ENCODE measurements at places on chromosomes 2 and 18.
A peak's percentile ranks its signal among the peaks of the same experiment; 100 is the strongest.

- DNase-seq = no peak
Measured at GRCh38 chr2:153823880-153824279, 47.8 kb upstream of the GALNT13 start.

DNA sequence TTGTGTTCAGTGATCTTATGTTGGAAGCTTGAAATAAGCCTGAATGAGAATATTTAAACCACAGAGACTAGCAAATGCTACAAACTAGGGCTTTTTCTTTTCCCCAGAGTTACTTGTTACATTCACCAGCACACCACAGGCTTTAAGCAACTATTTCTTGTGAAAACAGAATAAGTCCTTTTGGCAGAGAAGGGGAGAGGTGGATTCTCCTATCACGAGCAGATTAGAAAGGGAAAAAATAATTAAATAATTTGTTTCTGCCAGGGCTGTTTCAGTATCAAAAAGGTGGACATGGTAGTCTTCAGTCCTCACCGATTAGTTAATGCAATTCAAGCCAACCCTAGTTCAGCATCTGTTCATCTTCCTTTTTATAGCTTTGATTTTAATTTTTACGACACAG is 12.6 kb downstream of the IFIH1 start:
- no peak for DNase-seq

DNA sequence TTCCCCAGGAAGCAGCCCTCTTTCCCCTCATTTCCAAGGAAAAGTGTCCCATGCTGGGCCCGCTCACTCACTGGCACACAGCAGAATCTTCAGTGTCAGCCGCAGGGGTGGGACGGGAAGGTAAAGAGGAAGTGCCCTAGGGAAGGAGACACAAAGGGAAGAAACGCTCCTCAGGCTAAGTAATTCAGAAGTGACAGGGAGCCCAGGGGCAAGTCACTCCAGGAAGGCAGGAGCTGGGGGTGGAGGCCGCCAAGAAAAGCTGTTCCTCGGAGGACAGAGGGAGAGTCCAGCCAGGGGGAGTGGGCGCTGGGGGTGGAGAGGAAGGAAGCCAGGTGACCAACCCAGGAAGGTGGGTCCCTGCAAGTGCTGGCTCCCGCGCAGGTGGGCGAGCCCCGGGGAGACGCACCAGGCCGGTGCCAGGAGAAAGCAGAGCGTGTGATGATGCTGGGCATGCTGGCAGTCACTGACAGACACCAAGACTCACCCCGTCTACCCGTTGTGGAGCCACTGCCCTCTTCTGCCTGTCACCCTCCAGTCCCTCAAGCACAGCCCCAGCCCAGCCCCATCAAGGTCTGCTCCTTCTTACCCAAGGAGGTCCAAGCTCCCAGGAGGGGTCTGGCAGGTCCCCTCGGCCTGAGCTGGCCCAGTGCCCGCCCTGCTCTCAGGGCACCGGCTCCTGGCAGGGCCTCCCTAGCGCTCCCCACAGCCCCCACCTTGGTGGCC is 21.7 kb downstream of the HDAC4 start:
- no peak for DNase-seq

DNA sequence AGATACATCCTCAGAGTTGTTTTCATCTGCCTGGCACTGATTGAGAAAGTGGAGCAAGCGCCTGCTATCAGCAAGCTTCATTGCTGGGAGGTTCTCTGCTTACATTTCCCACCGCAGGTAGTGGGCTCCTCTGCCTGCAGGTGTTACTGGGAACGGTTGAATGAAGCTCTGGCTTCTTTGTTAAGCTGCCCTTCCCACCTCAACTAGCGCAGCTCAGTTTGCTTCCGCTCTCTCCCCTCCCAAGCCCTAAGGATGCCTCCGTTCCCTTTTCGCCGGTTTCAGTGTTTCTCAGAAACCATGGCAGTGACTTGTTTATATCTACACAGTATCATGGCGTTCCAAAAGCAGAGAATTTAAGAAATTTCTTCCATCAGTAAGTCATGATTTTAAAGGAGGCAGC is 72.2 kb upstream of the B3GNT7 start:
- DNase-seq = no peak

DNA sequence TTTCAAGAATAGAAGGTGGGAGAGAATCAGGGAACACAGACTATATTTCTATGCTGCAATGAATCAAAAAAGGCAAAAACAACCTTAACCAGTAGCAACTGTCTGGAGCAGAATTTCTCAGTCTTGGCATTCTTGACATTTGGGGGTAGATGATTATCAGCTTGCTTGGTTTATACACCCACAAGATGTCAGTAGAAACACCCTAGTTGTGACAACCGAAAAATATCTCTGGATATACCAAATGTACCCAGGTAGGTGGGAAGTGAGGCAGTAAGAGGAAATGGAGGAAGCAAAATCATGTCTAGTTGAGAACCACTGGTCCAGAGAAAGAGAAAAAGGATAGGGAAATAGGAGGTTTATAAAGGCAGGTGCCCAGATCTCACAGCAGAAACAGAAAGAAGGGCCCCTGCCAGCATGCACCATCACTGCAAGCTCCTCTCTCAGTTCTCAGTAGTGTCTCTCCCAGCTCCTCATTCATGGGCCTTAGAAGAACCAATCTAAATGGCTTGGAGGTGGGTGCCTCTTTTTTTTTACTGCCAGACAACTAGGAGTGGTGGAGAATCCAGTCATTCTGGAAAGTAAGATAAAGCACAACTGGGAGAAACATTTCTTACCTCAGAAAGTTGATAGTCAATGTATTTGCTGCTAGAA is 50.4 kb downstream of the MBD2 start:
- DNase-seq = no peak

GRCh38 chr2:63589148-63589958 is 590 bp downstream of the MDH1 start:
- DNase-seq = no peak

DNA sequence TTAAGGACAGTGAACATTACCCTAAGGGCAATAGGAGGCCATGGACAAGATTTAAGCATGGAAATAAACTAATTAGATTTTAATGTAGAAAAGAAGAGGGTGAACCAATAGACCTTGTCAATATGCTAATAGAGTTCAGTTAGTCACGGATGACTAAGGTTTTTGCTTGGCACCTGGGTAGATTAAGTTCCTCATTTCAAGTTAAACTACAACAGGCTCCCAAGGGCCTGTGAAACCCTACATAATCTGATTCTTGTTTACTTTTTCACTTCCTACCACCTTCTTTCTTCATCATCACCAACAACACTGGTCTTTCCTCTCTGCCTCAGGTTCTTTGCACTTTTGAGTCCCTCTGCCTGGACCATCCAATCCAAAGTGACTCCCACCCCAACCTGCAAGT is 14.8 kb downstream of the SP110 start:
- no peak for DNase-seq

GRCh38 chr2:131349021-131349420 is 14.9 kb downstream of the RAB6D start:
- no peak for DNase-seq

- no peak for DNase-seq
Measured at GRCh38 chr2:28178946-28179345, 213.7 kb upstream of the FOSL2 start.

GRCh38 chr2:27697660-27698059 is 34.0 kb downstream of the SLC4A1AP start:
- no peak for DNase-seq

- no peak for DNase-seq
Measured at GRCh38 chr2:203873921-203874631, 6.5 kb downstream of the CTLA4 start.

DNA sequence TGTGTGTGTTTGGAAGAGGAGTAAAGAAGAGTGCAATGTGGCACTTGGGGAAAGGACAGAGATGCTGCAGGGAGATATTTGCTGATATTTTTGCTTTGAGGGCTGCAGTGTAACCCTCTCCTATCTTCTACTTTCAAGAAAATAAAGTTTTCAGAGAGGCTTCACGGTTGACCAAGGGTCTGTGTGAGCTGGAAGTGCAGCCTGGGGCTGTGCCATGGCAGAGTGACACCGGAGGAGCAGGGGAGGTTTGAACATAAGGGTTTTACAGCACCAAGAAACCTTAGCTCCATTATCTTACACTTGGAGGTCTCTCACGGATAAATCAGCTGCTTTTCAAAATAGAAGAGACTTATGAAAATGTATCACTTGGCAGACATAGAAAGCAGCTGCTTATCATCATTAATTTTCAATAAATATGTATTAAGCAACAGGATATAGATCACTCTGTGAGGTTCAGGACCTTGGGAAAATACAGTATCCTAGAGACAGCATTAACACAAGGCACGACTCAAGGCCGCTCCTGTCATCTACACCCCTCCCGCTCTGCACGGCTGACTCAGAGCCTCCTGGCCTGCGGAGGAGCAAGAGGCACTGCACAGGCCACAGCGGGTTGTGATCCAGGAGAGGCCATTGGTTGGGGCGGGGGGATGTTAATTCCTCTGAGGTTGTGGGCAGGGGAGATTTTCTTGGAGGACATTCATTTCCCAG is 127.8 kb downstream of the COPS8 start:
- peak; percentile 86 for DNase-seq

DNA sequence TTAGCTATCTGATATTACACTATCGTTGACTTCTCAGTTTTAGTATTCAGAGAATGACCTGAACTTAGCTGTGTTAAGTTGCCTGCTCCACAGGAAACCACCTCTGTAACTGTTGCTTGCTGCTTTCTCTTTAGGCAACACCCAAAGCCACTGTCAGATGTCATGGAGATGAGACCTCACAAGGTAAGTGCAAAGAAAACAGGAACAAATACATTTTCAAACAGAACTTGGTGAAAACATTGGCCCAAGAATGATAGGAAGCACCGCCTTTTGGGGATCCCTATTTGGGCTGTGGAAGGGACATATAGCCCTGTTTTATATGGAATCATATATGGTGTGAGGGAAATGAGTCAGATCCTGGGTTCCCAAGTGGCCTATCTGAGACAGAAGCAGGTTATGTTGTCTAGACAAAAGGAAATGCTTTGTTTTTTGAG is 143.4 kb downstream of the UBE2E3 start:
- peak; percentile 64 for DNase-seq

- no peak for DNase-seq
Measured at GRCh38 chr2:24021122-24021998, 11.5 kb downstream of the MFSD2B start.

GRCh38 chr2:112340475-112341267 is 65.3 kb downstream of the ZC3H6 start:
- no peak for DNase-seq

DNA sequence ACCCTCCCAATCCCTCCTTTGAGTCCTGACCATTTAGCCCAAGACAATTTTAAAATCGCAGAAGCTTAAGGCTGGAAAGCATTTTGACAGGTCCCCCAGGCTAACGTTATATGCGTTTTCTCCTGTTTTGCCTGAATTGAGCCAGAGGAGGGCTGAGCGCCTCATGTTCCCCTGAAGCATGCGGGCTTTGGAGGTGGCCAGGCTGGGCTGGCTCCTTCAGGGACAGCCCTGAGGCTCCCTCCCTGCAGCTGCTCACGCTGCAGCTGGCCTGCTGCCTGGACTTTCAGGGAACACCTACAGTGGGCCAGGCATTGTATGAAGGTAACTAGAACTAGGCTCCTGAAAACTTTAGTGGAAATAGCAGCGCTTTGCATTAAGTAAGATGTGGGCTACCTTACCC is 179.2 kb downstream of the ACKR3 start:
- peak; percentile 17 for DNase-seq

- no peak for DNase-seq
Measured at GRCh38 chr2:66080127-66080526, 354.8 kb upstream of the MEIS1 start.

DNA sequence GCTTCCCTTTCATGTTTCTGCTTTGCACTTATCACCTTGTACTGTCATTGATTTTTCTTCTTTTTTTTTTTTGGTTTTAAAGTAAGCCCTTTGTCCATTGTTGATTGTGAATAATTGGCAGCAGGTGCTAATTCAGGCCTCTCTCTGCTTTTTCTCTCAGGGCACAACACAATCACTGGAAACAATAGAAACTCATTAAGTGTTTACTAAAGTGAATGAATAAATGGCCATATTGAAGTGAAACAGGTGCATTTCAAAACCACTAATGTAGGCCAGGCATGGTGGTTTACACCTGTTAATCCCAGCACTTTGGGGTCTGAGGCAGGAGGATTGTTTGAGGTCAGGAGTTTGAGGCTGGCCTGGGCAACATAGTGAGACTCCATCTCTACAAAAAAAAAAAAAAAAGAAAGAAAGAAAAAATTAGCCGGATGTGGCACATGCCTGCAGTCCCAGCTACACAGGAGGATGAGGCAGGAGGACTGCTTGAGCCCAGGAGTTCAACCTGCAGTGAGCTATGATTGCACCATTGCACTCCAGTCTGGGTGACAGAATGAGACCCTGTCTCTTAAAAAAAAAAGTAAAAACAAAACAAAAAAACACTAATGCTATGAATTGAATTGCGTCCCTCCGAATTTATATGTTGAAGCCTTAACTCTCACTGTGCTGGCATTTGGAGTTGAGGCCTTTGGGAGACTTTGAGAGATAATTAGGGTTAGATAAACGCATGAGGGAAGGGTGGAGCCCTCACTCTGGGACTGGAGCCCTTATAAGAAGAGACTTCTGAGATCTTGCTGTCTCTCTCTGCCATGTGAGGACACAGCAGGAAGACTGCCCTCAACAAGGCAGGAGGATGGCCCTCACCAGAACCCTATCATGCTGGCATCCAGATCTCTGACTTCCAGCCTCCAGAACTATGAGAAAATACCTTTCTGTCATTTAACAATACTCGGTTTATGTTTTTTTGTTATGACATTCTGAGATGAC is 19.9 kb downstream of the SLC38A11 start:
- no peak for DNase-seq

Data from fibroblast of skin of scalp (primary cell).